ENCODE measurements at places on chromosomes 12 and 14. TPM values are rescaled to one million over a fixed set of nuclear protein-coding genes. Genes with fewer than 3 reads are reported as not detected.

KCNH5 gene
- total RNA-seq: not detected

EPS8 gene
- total RNA-seq: 32.0 TPM

MDM1 gene
- 17.8 TPM for total RNA-seq

FGF23 gene
- total RNA-seq: not detected

UBE2N gene
- 150 TPM for total RNA-seq

FOXM1 gene
- 71.2 TPM for total RNA-seq

KRT77 gene
- total RNA-seq: not detected

WNT1 gene
- not detected for total RNA-seq

KCNA5 gene
- not detected for total RNA-seq

CSRP2 gene
- 7.8 TPM for total RNA-seq

LRIG3 gene
- 12.1 TPM for total RNA-seq

SALL2 gene
- total RNA-seq: 1.5 TPM

IL22 gene
- total RNA-seq: not detected

LRCOL1 gene
- total RNA-seq: not detected

HOXC5 gene
- 5.0 TPM for total RNA-seq

SCN8A gene
- 8.6 TPM for total RNA-seq

WIF1 gene
- not detected for total RNA-seq

VRK1 gene
- total RNA-seq: 26.5 TPM

JDP2 gene
- 17.5 TPM for total RNA-seq

ACOT6 gene
- not detected for total RNA-seq

PLCZ1 gene
- not detected for total RNA-seq

AMDHD1 gene
- total RNA-seq: 0.54 TPM

TPPP2 gene
- total RNA-seq: not detected

MGP gene
- 0.72 TPM for total RNA-seq

MYF6 gene
- not detected for total RNA-seq

FLVCR2 gene
- 9.7 TPM for total RNA-seq

NAV3 gene
- 2.5 TPM for total RNA-seq

PPFIBP1 gene
- 88.6 TPM for total RNA-seq

ZNF26 gene
- 22.1 TPM for total RNA-seq

PZP gene
- total RNA-seq: not detected

MMP17 gene
- total RNA-seq: 30.0 TPM

TBX3 gene
- total RNA-seq: 5.1 TPM

KRT86 gene
- total RNA-seq: 1.1 TPM

ALX1 gene
- 0.23 TPM for total RNA-seq

AKAP6 gene
- total RNA-seq: 0.82 TPM

VRTN gene
- not detected for total RNA-seq

GPR135 gene
- total RNA-seq: 3.1 TPM

CAPZA3 gene
- not detected for total RNA-seq

CMKLR1 gene
- total RNA-seq: 0.03 TPM

TTC6 gene
- 0.54 TPM for total RNA-seq

CLEC4A gene
- total RNA-seq: 0.33 TPM

DHRS1 gene
- 8.9 TPM for total RNA-seq

LRRK2 gene
- 0.13 TPM for total RNA-seq

FGF6 gene
- total RNA-seq: not detected

GSC gene
- not detected for total RNA-seq

CDH24 gene
- total RNA-seq: 9.0 TPM

AQP5 gene
- total RNA-seq: 0.72 TPM

AICDA gene
- total RNA-seq: not detected

ULK1 gene
- 72.1 TPM for total RNA-seq

FRS2 gene
- total RNA-seq: 26.6 TPM

CPNE6 gene
- total RNA-seq: not detected

CLEC14A gene
- total RNA-seq: 0.10 TPM

CCDC177 gene
- total RNA-seq: not detected

LETMD1 gene
- 47.9 TPM for total RNA-seq

GPR162 gene
- total RNA-seq: 1.3 TPM

NFATC4 gene
- 0.36 TPM for total RNA-seq

CACNA2D4 gene
- 0.15 TPM for total RNA-seq

All from Panc1 (cell line).